ENCODE measurements at places on chromosomes 2 and 18.

DNA sequence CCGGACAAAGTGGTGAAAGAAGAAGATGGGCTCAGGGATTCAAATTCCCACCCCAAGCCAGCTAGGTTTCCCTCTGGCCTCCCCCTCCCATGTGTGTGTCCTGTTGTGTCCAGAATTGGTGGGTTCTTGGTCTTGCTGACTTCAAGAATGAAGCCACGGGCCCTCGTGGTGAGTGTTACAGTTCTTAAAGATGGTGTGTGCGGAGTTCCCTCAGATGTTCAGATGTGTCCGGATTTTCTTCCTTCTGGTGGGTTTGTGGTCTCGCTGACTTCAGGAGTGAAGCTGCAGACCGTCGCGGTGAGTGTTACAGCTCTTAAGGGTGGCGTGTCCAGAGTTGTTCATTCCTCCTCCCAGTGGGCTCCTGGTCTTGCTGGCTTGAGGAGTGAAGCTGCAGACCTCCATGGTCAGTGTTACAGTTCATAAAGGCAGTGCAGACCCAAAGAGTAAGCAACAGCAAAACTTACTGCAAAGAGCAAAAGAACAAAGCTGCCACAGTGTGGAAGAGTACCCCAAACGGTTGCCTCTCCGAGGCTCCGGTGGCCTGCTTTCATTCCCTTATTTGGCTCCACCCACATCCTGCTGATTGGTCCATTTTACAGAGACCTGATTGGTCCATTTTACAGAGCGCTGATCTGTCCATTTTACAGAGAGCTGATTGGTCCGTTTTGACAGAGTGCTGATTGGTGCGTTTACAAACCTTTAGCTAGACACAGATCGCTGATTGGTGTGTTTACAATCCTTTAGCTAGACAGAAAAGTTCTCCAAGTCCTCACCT is 37.7 kb upstream of the KLF11 start:
- no peak for DNase-seq

GRCh38 chr18:6792391-6792790 is 62.9 kb downstream of the ARHGAP28 start:
- DNase-seq: no peak

- no peak for DNase-seq
These were observed 137.1 kb downstream of the VAPA start for GRCh38 chr18:10050956-10051355.

DNA sequence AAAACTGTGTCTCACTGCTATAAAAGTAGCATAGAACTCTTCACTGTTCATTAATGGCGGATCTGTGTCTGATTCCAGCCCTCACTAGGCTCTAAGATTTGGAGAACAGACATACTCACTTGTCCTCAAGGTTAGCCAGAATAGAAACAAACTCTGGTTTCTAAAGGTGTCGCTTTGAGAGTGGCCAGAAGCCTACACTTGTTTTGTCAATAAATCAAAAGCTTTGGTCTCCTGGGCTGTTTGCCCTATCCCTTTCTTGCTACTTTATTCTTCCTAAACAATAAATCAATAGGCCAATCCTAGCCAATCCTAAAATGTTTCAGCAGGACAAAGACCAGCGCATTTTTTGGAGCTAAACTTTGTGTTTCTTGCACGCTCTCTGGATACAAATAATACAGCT is 1064.6 kb upstream of the CHAC2 start:
- no peak for DNase-seq

- no peak for DNase-seq
These were observed 203.2 kb downstream of the ETAA1 start for GRCh38 chr2:67600222-67600871.

DNA sequence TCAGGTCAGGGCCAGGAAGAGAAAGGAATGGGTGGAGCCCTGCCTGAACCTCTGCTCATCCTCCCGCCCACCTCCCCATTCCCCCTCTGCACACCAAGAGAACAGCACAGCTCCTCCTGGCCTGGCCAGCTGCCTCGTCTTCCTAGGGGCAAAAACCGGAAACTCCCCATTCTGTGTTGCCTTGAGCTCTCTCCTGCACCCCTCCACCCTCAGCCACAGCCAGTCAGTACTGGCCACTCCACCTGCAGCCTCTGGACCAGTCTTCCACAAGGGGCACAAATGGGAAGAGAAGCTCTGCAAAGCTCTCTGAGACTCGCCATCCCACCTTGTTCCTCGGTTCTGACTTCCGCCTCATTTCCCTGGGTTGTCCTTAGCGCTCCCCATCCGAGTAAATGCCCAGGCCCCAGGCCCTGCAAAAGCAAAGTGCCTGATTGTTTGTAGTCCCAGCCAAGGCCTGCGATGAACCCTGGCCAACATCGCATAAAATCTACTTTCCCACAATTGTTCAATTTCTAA is 39.3 kb upstream of the SLC35G4 start:
- DNase-seq: no peak

DNA sequence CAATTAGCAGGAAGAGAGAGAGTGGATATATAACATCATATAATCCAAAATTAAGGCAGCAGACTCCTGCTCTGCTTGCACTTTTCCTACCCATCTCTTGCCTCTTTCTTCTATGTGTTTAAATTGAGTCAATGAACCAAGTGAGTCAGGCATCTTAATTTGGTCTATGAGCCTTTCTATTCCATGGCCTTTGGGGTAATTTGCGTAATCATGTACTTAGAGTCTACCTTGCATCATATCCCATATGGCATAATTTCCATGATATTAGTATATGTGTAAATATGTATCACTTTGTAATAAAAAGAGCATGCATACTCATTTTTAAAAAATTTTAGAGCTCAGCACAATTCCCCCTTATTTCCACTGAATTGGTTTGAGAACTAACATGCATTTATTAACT is 555.2 kb downstream of the STK39 start:
- no peak for DNase-seq

DNA sequence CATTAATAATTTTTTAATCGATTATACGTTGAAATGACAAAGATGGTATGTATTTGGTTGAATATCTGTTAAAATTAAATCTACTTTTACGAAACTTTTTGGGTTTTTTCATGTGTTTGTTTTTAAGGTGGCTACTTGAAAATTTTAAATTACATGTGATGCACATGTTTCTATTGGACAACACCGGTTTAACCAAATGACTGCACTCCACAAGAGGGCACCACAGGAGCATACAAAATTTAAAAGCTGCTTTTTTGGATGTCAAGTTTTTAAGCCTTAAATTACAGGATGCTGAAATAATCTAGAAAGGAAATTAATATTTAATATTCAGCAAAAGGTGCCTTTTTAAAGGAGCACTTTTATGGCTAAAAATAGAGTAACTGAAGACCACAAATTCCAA is 98.7 kb downstream of the ACVR1 start:
- DNase-seq: no peak

DNA sequence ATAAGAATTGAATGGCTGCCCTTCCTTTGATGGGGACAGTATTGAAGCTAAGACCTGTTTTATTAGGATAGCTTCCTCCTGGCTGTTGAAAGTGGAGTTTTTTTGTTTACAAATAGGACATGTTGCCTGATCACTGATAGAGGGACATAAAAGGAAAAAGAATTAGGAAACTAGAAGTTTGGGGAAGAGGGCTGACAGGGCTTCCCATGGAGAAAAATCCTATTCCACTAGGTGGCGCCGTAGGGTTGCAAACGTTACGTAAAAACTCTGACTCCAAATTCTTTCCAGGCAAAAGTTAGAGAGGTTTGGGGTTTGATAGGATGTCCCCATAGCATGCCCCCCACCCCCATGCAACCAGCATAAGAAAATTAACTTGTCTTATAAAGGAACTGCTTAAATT is 11.1 kb upstream of the RBFA start:
- no peak for DNase-seq

- no peak for DNase-seq
These were observed 325.1 kb downstream of the RND3 start for GRCh38 chr2:150162241-150162942.

DNA sequence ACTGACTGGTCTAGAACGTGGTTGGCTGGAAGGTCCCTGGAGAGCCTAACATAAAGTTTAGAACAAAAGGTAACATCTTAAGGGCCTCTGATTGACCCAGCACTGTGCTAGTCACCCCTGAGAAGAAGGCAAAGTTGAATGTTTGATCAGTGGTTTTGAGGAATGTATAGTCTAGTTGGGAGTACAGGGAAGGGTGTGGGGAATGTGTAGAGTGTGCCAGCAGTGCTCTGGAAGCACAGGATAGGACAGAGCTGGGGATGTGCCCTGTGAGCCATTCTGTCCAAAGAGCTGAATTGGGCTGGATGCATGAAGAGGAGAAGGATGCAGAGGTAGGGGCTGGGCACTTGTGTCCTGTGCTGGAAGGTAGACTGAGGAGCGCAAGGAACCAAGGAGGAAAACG is 41.0 kb upstream of the DOCK10 start:
- no peak for DNase-seq

GRCh38 chr2:189406586-189407233 is 34.6 kb upstream of the WDR75 start:
- no peak for DNase-seq

- DNase-seq: no peak
These were observed 57.1 kb upstream of the PAX3 start for GRCh38 chr2:222355860-222356259.

- no peak for DNase-seq
These were observed 64.5 kb downstream of the TMEM131 start for GRCh38 chr2:97931118-97931857.

Measured in GM18507 (cell line).